ENCODE measurements at places on chromosomes 7 and 10.
A peak's percentile ranks its signal among the peaks of the same experiment; 100 is the strongest.

GRCh38 chr7:117186218-117187010, 136.4 kb downstream of the WNT2 start:
- DNase-seq: no peak

DNA sequence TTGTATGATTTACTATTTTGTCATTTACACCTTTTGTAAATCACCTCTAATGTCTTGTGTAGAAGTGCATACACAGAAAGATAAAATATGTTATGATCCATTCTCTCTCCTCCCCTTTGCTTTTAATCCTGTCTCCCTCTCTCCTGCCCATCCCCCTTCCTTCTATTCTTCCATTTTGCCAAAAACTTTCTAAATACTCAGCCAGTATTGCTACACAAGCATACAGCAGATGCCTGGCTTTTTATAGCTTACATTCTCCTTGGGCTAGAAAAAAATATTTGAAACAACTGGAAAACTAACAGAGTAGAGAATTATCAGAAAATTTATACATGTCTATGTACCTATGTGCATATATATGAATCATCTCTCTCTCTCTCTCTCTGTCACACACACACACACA, 308.7 kb upstream of the BMPER start:
- no peak for DNase-seq

DNA sequence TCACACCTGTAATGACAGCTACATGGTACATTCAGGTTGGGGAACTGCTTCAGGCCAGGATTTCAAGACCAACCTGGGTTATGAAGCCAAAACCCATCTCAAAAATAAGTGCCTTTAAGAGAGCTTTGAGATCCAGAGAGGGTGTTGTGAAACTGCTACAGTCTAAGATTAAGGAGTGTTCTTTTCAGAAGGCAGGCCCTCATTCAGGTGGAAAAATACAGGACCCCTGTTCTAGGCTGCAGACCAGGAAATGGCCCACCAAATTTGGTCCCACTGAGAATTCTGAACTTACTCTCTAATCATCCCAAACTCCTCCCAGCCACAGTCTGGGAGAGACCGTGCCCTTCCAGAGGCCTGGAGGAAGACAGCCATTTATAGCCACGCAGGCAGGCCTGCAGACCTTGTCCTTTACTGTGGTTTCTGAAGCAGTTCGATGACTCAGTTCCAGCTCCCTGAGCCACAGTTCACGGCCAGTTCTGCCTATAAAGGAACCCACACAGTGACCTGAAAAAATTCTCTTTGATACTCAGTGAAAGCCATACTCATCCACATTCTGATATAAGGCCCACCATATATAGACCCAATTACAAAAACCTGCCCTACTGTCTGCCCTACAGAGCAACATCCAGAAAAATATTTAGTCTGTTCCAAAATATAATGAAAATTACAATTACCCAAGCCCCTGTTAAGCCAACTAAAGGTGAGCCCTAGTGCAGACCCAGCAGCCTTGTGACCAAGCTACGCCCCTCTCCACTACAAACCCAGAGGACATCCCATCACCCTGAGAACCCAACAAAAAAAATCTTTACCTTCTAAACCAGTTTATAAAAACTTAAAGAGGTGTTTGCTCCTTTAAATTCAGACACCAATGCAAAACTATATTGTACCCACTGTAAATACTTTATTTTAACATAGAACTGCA, 21.2 kb downstream of the ZNF680 start:
- DNase-seq: peak; percentile 2

GRCh38 chr7:88014581-88014980, 80.5 kb downstream of the ADAM22 start:
- DNase-seq: no peak

DNA sequence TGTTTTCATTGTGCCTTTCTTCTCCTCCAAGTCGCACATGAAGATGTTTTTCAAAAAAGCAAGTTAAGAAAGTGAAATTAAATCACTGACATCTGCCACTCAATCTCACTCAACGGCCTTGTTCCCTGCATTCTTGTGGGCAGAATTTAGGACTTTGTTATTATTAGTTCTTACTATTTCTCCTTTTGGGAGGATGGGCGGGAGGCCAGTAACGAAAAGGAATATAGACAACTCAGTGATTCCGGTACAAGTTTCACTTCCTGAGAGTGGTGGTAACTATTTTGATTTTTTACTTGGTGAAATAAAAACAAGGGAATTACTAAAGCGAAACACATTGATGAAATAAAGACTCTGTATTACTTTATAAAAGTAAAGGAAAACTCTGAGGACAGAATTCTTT, 231.9 kb upstream of the HABP2 start:
- DNase-seq: no peak

All from GDM1 (cell line).